ENCODE measurements at places on chromosomes 4 and X.

DNA sequence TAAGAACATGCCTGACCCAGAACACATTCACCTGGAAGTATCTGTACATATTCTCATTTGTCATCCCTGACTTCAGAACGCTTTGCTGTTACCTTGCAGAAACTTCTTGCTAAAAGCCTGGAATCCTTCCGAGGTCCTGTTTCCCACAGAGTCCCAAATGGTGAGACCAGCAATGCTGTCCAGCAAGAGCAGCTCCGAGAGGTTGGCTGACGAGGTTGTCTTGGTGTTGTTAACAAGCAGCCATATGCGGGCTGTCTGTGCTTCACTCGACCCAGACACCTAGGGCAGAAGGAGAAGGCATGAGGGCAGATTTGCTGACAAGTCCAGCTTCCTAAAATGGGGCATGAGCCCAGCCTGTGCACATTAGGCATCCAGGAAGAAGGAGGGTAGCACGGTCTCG is 19.3 kb downstream of the EVC2 start:
- DNase-seq, result no peak

DNA sequence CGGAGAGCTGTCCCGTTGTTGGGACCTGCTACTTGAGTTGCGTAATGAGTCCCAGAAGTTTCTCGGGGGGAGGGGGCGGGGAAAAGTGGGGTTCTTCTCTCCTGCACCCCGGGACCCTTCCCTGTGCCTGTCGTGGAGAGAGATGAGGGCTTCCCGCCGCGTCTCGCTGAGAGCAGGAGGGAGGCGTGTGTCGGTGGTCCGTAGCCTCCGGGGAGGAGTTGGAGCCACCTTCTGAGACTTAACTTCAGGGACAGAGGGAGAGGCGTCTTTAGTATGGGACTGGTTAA is 698 bp downstream of the AFF1 start:
- DNase-seq, result no peak

DNA sequence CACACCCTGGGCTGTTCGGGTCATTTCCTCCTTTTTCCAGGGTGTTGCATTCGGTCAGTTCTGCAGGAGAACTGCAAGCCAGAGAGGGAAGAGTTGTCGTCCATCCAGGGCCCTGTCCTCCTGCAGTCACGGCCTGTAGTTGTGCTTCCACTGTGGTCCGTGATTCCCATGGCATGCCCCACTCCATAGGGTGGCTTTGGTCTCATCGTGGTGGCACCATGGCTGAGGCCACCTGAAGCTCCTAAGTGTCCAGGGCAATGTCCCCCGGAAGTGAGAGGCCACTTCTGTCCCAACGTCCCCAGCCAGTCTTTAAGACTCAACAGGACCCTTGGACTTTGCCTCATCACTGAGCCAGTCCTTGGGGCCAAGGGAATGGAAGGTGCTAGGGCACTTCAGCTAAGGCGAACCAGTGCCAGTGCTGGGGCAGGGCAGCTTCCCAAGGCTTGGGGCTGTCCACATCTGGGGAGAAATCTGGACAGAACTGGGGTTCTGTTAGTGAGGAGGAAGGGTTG is 83.7 kb downstream of the HTRA3 start:
- DNase-seq, result no peak

GRCh38 chr4:40840255-40840984 is 90.7 kb downstream of the NSUN7 start:
- no peak for DNase-seq

- DNase-seq, result no peak
Measured at GRCh38 chr4:147194114-147194513, 248.4 kb upstream of the TTC29 start.

DNA sequence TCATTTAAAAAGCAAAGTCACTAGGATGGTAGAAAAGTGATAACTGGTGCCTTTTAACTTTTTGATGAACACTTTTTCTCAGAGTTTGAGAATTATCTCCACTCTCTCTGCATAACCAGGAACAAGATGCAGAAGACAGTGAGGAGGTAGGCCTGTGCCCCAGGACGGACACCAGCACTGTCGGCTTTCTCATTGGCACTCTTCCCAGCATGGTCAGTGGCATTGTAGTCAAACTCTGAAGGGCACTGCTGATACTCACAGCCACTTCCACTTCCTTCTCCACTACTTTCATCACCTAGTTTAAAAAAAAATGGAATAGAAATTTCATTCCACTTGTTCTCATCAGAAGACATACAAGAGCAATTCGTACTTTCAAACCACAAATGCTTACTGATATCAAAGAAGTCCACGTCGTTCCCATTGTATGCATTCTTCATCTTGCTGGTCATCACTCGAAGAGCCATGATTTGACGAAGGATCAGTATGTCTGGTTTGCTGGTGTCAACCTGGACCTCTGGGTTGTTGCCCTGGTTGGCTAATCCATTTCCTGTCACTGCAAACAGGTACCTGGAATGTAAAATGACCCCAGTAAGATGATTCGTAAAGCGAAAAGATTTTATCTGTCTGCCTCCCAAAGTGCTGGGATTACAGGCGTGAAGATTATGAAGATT is 84.8 kb upstream of the TFDP3 start:
- DNase-seq, result no peak

GRCh38 chr4:70747874-70748273 is 26.1 kb downstream of the RUFY3 start:
- no peak for DNase-seq

GRCh38 chrX:41671082-41671481 is 17.7 kb upstream of the GPR34 start:
- no peak for DNase-seq

DNA sequence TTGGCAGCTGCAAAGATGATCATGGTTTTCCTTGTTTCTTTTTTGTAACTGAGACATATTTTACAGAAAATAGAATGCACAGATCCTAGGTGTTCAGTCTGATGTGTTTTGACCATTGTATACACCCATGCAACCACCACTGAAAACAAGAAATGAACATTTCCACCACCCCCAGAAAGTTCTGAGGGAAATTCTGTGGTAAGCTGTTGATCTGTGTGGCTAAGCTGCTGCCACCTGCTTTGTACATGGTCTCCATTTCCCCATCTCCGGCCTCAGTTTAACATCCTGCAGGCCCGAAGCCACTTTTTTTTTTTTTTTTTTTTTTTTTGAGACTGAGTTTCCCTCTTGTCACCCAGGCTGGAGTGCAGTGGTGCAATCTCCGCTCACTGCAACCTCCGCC is 65.3 kb downstream of the NYX start:
- DNase-seq, result no peak

GRCh38 chr4:160347197-160347596 is 1244.3 kb downstream of the RAPGEF2 start:
- DNase-seq, result no peak

DNA sequence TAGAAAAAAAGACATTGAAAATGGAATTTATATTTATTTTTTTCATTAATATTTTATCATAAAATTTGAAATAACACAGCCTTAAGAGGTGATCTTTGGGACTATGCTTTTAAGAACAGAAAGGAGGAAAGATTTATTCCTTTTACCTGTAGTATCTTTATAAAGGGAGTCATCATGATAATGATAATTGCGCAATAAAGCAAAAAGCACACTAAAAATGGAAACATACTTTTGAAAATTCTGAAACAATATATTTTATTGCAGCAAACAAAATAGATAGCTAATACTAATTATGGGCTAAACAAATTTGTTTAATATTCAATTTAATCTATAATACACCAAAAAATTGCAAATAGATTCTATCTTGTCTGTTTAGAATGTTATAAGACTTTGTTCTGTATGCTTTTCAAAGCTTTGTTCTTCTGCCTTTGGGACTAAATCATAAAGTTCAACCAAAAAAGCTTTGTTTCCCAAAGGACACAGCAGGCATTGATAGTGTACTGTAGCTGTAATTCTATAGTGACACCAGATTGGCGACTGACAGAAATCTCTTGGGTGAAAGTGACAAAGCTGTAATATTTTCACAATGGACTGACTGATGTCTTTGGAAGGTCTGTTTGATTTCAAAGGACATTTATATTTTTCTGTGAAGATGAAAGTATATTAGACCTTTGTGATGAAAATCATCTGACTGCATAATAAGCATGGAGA is 2156.6 kb upstream of the TENM3 start:
- DNase-seq, result no peak

DNA sequence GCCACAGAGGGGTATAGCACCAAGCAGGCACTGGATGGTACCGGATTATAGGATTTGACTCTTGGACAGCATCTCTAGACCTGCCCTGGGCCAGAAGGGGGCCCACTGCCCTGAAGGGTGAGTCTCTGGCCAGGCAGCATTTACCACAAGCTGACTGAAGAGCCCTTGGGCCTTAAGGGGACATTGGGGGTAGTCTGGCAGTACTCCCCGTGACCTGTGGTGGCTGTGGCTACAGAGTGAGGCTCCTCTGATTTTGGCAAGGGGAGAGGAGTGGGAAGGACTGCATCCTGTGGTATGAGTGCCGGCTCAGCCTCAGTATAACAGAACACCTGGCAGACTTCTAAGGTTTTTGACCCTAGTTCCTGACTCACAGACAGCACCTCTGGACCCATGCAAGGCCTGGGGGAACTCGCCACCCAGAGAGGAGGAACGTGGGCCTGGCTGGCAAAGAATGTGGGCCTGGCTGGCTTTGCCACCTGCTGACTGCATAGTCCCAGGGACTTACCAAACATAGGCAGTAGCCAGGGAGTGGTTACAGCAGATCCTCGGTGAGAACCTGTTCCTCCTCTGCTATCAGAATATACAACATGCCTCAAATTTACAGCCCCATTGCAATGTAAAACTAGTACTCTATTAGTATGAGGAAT is 48.1 kb downstream of the ABCB7 start:
- DNase-seq, result no peak

DNA sequence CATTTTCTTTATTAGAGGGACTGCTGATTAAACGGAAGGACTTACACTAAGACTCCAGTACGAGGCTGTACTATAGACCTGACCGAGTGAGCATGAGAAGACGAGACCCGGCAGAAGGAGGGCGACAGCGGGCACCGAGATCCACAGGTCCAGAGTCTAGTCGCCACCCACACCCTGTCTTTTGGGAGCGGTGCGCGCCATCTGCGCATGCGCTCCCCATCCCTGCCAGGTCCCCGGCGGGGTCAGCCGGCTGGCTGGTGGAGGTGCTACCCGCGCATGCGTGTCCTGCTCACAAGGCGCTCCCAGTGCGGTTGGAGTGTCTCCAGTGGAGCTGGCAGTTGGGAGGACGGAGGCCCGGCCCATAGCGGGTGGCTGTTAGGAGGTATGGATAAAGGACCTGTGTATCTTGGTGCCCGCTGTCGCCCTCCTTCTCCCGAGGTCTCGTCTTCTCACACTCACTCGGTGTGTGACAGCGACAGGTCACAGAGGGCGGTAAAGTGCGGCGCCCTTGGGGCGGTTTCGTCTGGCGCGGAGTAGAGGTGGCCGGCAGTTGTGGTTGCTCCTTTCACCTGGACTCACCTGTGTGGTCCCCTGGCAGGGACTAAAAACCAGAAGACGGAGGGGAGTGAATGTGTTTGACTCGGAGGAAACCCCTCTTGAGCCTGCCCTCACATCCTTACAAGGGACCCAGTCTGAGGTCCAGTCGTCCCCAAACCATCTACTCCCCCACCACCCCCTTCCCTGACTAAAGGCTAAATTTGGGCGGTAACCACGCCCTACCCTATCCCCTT is 7.6 kb upstream of the HSD17B10 start:
- DNase-seq, result no peak

GRCh38 chr4:74123065-74123728 is 24.2 kb upstream of the CXCL2 start:
- peak; percentile 64 for DNase-seq

GRCh38 chr4:67460574-67460973 is 84.7 kb downstream of the CENPC start:
- DNase-seq, result no peak

- no peak for DNase-seq
Measured at GRCh38 chrX:119478504-119478903, 10.3 kb downstream of the SLC25A5 start.

DNA sequence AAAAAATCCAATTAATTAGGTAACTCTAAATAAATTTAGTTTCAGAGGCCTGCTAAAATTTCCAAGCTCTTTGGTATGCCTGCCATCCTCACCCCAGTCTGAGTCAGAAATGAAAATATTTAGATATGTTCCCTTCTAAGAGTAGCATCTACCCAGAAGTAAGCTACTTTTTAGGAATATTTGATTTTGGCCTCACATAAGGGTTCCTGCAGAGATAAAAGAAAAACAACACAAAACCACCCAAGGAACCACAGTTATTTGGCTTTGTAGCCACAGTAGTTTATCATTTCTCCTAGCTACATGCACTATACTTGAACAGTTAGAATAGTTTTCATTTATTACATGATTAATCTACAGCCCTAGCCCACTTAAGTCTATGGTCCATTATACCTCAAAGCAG is 192.6 kb upstream of the FAM241A start:
- DNase-seq, result no peak

GRCh38 chr4:73418677-73419076 is 14.6 kb downstream of the ALB start:
- no peak for DNase-seq

- DNase-seq, result no peak
Measured at GRCh38 chr4:89101256-89102161, 9.8 kb upstream of the TIGD2 start.

DNA sequence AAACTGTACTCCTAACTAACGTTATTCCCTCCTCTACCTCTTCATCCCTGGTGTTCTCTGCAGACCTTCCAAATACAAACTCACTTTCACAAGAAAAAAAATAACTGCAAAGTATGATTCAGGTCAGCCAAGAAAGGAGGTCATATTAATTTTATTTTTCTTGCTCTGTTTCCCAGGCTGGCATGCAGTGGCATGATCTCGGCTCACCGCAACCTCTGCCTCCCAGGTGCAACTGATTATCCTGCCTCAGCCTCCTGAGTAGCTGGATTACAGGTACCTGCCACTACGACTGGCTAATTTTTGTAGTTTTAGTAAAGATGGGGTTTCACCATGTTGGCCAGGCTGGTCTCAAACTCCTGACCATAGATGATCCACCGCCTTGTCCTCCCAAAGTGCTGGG is 156.6 kb downstream of the CHIC2 start:
- DNase-seq, result no peak

- DNase-seq, result no peak
Measured at GRCh38 chr4:22091352-22091717, 142.8 kb upstream of the KCNIP4 start.

DNA sequence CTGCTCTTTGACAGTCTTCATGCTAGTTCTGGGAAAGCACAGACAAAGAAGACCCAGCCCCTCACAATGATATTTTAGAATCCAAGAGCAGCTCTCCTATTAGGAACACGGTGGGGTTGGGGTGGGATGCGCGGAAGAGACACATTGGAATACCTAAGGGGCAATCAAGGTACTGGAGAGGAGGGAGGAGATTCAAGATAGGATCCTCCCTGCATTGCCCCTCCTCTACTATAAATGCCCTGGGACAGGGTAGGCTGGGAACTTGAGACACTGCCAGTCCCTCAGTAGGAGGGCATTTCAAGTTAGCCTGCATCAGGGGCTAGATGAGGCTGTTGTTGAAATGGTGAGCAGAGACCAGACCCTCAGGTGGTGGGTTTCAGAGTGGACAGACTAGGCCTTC is 5.1 kb downstream of the MAGEB17 start:
- no peak for DNase-seq

GRCh38 chr4:184310171-184310567 is 92.5 kb upstream of the ENPP6 start:
- DNase-seq, result no peak
